ENCODE measurements at places on chromosomes 6 and 20.

DNA sequence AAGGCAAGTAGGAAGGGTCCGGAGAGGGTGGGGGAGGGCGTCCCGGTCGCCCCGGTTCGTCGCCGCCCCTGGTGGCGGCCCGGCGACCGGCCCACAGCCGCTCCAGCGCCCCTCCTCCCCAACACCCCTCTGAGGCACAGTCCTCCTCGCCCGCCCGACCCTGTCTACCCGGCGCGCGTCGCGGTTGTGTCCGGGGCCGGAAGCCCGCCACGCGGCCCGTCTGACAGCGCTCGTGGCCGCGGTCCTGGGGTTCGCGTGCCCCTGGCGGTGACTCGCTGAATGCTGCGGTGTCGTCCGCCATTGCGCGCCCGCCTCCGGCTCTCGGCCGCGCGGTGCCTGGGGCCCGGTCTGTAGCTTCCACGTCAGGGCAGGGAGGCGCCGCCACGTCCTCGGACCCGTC, 335.3 kb upstream of the DEFB115 start:
- DNase-seq = no peak

DNA sequence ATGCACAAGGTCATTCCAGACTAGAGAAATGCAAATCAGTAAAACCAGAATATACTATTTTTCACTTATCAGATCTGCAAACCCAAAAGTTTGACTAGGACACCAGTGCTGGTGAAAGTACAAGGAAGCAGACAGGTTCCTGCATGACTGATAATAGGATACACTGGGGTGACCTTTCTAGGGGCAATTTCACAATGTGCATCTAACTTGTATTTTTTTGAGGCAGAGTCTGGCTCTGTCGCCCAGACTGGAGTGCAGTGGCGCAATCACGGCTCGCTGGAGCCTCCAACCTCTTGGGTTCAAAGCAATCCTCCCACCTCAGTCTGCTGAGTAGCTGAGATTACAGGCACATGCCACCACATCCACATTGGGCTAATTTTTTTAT, 11.4 kb downstream of the COMMD7 start:
- DNase-seq = peak; percentile 85

- DNase-seq = no peak
Measured at GRCh38 chr20:24442909-24443308, 26.5 kb upstream of the SYNDIG1 start.

DNA sequence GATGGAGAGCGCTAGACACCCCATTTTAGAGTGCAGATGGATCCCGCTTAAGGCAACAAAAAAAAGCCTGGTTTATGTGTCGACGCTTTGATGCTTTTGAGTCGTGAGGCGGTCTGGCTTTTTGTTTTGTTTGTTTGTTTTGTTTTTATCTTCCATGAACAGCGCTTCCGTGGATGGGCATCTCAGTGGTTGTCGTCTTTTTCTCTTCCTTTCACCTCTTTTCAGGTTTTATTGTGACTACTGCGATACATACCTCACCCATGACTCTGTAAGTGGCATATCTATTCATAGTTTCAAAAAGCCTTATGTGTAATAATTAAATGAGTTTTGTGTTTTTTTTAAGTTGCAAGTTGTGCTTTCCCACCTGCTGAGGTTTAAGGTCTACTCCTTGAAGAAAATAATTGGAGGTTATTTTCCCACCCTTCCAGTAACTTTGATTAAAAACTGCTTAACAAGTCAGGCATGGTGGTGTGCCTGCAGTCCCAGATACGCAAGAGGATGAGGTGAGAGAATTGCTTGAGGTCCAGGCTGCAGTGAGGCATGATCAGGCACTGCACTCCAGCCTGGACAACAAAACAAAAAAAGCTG, 476 bp downstream of the SNRPC start:
- no peak for DNase-seq

- DNase-seq = no peak
Measured at GRCh38 chr6:92922216-92922806, 497.0 kb downstream of the EPHA7 start.

- no peak for DNase-seq
Measured at GRCh38 chr6:155561257-155561965, 105.8 kb upstream of the NOX3 start.

DNA sequence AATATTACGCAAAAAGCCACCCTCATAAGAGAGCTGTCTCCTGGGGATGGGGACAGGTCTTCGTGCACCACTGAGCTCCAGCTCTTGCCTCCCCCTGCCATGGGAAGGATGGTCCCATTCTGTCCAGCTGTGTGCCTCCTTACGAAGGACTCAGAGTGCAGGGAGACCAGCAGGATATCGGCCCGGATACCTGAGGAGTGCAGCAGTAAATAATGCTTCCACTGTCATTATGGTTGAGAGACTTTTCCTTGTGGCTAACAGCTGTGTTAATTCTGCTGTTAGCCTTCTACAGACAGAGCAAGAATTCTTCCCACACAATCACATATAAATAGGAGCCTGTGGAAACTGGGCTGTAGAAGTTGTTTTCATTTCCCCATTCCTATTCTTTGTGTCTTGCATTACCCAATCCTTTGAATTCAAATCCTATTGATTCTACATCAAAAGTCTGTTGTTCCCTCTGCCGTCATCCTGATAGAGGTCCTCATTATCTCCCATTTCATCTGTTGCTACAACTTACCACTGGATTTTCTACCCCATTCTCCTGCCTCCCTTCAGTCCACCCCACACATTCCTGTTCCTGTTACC, 364.6 kb upstream of the SOX4 start:
- no peak for DNase-seq

- no peak for DNase-seq
Measured at GRCh38 chr6:8278562-8278961, 156.8 kb downstream of the SLC35B3 start.

DNA sequence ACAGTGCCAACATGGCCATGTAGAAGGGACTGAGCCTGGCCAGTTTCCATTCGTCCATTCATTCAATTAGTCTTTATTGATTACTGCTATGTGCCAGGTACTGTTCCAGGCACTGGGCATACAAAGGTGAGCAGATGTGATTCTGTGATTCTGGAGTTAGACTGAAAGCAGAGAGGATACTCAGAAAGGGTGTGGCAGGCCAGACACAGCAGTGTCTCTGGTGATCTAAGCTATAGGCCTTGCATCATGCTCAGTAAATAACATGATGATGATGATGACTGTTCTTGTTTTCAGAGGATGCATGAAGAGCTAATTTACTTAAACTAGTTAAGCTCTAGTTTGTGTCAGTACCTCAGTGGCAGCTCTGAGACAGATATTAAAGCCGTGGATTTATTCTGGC, 31.4 kb upstream of the FUCA2 start:
- DNase-seq = no peak

- DNase-seq = no peak
Measured at GRCh38 chr6:102848796-102849195, 1455.3 kb downstream of the GRIK2 start.

DNA sequence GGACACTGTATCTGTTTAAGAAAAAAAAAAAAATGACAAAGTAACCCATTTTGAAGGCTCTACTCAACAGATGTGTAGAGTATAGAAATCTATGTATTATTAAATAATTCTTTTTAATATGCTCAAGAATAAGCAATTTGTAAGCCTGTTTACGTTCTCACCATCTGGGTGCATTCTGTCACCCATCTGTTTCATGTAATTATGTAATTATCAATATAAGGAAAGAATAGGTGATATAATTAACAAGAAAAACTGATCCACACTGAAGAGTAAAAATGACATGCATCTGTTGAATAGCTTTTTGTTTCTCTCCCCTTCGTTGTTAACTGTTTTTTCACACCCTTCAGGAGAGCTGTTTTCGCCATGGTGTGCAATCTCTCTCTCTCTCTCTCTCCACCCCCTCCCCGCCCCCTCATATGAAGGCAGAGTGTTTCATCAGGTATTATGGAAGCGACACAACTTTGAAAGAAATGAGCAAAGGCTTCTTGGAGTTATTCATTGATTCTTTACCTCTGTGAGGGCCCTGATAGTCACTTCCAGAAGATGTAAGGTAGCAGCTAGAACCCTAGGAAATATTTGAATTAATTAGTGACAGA, 154.3 kb upstream of the INSM1 start:
- DNase-seq = no peak

GRCh38 chr6:107386904-107387303, 72.5 kb downstream of the PDSS2 start:
- no peak for DNase-seq

GRCh38 chr6:1724124-1724523, 114.4 kb downstream of the FOXC1 start:
- DNase-seq = no peak

GRCh38 chr6:85685713-85686112, 43.0 kb upstream of the SYNCRIP start:
- no peak for DNase-seq

DNA sequence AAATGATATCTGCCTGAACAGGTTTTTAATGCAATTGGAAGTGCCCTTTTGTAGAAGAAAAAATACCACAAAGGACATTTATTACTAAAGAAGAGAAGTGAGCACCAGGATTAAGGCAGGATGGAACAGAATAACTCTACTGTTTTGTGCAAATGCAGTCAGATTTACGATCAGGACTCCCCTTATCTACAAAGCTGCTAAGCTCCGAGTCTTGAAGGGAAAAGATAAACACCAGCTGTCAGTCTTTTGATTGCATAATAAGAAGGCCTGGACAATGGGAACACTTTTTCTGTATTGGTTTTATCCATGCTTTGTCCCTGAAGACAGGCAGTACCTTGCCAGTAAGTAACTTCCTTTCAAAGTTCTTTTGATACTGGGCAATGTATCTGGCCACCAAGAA, 797.9 kb upstream of the SLC35B3 start:
- DNase-seq = no peak

- DNase-seq = no peak
Measured at GRCh38 chr6:9095729-9096128, 660.4 kb upstream of the SLC35B3 start.

GRCh38 chr6:105932440-105932839, 153.7 kb upstream of the PRDM1 start:
- DNase-seq = no peak

DNA sequence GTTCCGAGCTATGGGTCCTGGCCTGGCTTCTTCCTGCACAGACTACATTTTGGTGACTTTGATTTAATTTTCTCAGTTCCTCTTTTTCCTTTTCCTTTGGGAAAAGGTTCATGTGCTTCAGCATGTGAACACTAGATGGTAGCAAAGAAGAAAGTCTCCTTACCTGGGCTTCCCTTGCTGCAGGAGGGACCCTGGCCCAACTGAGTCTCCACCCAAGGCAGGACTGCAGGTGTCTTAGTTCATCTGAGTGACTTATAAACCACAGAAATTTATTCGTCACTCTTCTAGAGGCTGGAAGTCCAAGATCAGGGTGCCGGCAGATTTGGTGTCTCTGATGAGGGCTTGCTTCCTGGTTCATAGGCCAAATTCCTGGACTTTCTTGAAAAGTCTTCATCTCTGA, 163.2 kb downstream of the SYCP2 start:
- no peak for DNase-seq

DNA sequence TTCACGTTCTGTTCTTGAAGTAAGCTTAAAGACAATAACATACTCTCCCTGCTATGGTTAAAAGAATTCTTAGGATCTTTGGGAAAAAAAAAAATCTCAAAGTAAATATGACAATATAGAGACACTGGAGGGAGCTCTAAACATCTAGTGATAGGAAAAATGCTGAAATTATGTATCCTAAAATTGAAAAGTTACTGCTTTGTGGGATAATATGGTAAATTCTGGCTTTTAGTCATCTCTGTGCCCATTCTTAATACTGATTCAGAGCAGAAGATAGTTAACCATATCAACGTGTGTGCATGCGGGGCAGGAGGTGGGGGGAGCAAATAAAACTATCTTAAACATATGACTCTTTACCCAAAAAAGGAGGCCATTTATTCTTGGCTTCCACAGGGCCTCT, 165.4 kb downstream of the GMPR start:
- no peak for DNase-seq

DNA sequence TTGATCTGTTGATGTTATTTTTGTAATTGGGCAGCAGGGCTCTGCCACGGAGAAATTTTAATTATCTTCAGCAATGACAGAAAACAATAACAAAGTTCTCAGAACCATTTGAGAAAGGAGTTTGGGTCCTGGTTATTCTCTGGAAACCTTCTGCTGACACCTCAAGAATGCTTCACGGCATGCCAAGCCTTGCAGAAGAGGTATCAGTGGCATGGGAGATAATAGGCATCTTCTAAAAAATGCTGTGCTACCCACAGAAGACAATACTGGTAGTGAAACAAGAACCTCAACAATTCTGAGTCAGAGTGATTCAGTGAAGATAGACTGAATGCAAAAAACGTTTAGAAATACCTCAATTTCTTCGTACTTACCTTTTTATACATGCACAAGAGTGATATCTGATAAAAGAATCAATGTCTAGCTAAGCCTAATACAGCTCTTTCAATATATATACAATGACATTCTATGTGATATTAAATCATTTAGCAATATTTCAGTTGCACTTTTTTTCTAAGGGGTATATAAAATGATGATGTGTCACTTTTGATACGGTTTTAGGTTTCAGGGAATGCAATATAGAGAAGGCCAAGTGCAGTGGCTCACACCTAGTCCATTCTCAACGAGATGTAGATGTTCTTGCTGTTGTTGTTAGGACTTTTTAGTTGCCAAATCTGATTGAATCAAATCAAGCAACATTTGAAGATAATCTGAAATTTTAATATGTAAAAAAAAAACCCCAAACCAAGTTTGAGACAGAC, 110.4 kb upstream of the COL21A1 start:
- DNase-seq = no peak

DNA sequence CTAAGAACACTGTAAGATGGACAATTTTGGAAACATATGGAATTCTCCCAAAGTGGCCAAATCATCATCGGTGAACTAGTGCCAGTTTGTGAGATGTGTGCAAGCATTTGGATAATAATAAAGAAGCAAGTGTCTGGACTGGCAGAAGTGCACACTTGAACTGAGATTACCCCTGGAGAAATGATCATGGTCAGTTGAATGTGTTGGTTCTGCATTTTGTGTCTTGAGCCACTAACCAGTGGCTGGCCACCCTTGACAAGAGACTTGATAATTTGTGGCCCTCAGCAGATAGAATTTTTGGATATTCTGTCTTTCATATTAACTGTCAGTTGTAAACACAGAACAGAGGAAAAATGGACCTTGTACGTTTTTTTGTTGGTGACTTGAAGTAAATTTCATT, 37.4 kb downstream of the CITED2 start:
- no peak for DNase-seq

DNA sequence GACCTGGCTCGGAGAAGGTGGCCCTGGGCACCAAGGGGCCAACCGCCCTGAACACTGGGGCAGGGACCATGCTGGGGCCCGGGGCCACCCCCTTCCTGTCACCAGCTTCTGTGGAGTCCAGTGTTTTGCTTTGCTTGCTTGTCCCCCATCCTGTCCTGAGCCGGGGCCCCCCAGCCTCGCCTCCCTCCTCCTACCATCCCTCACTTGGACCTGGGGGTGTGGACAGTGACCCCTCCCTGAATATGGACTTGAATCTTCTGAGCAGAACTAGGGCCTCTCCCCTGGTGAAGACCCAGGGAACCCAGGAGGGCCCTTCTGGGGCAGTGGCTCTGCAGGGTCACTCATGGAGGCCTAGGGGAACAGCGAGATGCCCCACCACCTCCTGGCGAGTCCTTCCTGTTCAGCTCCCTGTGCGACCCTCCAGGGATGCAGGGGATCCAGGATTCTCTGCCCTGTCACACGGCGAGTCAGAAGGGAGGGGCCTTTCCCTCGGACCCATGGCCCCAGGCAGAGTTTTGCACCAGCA, 41.6 kb downstream of the VSTM2L start:
- no peak for DNase-seq

Data from A549 (cell line).